DMS 273 treated with DMSO at 0.1 percent for 48 hours (cell line): ENCODE measurements at places on chromosomes 12 and 14.
A peak's percentile ranks its signal among the peaks of the same experiment; 100 is the strongest.

DNA sequence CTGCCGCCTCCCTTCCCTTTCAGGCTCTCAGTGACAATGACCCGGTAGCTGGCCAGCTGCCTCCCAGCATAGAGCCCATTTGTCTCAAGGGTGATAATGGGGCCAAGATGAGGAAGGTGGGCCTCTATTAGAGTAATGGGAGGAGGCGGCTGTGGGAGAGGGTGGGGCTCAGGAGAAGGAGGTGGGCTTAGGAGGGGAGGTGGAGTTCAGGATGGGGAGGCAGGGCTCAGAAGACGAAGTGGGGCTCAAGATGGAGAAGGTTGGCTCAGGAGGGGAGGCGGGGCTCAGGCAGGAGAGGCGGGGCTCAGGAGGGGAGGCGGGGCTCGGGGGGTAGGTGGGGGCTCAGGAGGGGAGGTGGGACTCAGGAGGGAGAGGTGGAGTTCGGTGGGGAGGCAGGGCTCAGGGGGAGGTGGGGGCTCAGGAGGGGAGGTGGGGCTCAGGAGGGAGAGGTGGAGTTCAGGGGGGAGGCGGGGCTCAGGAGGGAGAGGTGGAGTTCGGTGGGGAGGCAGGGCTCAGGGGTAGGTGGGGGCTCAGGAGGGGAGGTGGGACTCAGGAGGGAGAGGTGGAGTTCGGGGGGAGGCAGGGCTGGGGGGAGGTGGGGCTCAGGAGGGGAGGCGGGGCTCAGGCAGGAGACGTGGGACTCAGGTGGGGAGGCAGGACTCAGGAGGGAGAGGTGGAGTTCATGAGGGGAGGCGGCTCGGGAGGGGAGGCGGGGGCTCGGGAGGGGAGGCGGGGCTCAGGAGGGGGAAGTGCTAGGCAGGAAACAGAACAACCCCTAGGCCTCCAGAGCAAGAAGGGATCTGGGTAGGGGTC lies 36.8 kb downstream of the IQSEC3 start:
- DNase-seq: no peak

DNA sequence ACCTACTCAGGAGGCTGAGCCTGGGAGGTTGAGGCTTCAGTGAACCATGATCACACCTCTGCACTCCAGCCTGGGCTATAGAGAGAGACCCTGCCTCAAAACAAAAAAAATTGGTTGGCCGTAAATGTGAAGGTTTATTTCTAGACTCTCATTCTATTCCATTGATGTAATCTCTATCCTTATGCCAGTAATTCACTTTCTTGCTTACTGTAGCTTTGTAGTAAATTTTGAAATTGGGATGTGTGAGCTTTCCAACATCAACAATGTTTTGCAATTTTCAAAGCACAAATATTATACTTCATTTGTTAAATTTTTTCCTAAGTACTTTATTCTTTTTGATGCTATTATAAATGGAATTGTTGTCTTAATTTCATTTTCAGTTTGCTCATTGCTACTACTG lies 24.6 kb downstream of the LIN52 start:
- no peak for DNase-seq

GRCh38 chr14:102262929-102263462 lies 42.0 kb downstream of the MOK start:
- DNase-seq: peak; percentile 80

- no peak for DNase-seq
These were observed 89.5 kb downstream of the AEBP2 start for GRCh38 chr12:19528750-19529149.

GRCh38 chr12:122381021-122381420 lies 41.4 kb downstream of the CLIP1 start:
- DNase-seq: no peak
